Fibroblast of lung (primary cell): ENCODE measurements at places on chromosomes 16 and 17. TPM values are rescaled to one million over a fixed set of nuclear protein-coding genes. Genes with fewer than 3 reads are reported as not detected.

NHLRC4 gene
- 2.1 and 3.3 TPM in 2 replicates for total RNA-seq

GLP2R gene
- total RNA-seq = not detected in 2 replicates

PDILT gene
- not detected in 2 replicates for total RNA-seq

ZFPM1 gene
- total RNA-seq = 1.7 and 2.1 TPM in 2 replicates

OTOP2 gene
- total RNA-seq = not detected in 2 replicates

KCNJ2 gene
- 36.0 and 48.1 TPM in 2 replicates for total RNA-seq

RAB34 gene
- 159 and 174 TPM in 2 replicates for total RNA-seq

KRTAP16-1 gene
- total RNA-seq = not detected in 2 replicates

TNP2 gene
- not detected in 2 replicates for total RNA-seq

CHST5 gene
- under 0.01 TPM in 1 of 2 replicates, not detected in the other for total RNA-seq

TPSD1 gene
- total RNA-seq = not detected in 2 replicates

OVCA2 gene
- 40.6 and 41.1 TPM in 2 replicates for total RNA-seq

CCL17 gene
- total RNA-seq = not detected in 2 replicates

ADAP2 gene
- 3.3 and 4.3 TPM in 2 replicates for total RNA-seq

ZG16 gene
- not detected in 2 replicates for total RNA-seq

CD79B gene
- total RNA-seq = 0.17 and 0.26 TPM in 2 replicates

ACOX1 gene
- 44.4 and 70.5 TPM in 2 replicates for total RNA-seq

MYH2 gene
- total RNA-seq = not detected in 2 replicates

PRR11 gene
- total RNA-seq = 1.0 and 6.1 TPM in 2 replicates

CIBAR2 gene
- not detected in 2 replicates for total RNA-seq

TBC1D28 gene
- total RNA-seq = not detected in 2 replicates

LRRC36 gene
- 0.51 and 0.66 TPM in 2 replicates for total RNA-seq

SLC12A3 gene
- not detected in 2 replicates for total RNA-seq

HSF4 gene
- 25.8 and 31.3 TPM in 2 replicates for total RNA-seq

PYDC1 gene
- total RNA-seq = not detected in 2 replicates

SPN gene
- total RNA-seq = not detected in 2 replicates
